ENCODE measurements at places on chromosomes 16 and 17. TPM values are rescaled to one million over a fixed set of nuclear protein-coding genes. Genes with fewer than 3 reads are reported as not detected.

KRTAP2-3 gene
- not detected for polyA plus RNA-seq

TNFRSF17 gene
- not detected for polyA plus RNA-seq

DNA sequence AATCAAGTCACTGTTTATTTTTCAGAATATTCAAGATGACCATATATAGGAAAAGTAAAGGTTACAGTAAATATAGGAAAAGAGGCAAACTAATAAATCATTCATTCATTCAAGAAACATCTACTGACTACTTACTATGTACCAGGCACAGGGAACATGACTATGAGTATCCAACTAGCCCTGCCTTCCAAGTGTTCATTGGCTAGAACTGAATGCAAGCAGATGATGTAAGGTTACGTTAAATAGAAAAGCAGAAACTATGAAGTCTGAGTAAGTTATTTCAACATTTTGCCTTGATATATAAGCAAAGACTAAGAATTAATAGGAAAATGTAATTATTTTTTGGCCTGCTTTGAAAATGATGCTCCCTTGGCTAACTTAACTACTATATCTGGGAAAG, 36.7 kb downstream of the SPAG9 start:
- DNase-seq, result no peak

GRCh38 chr17:78993241-78993956, 13.7 kb upstream of the LGALS3BP start:
- DNase-seq, result no peak

PTGES3L gene
- polyA plus RNA-seq, result 58.0 TPM

- no peak for DNase-seq
Measured at GRCh38 chr17:70116919-70117318, 41.9 kb downstream of the KCNJ16 start.

GRCh38 chr17:37294888-37295287, 80.9 kb upstream of the C17orf78 start:
- no peak for DNase-seq

- DNase-seq, result no peak
Measured at GRCh38 chr16:57961538-57961937, 9.4 kb downstream of the CNGB1 start.

DNA sequence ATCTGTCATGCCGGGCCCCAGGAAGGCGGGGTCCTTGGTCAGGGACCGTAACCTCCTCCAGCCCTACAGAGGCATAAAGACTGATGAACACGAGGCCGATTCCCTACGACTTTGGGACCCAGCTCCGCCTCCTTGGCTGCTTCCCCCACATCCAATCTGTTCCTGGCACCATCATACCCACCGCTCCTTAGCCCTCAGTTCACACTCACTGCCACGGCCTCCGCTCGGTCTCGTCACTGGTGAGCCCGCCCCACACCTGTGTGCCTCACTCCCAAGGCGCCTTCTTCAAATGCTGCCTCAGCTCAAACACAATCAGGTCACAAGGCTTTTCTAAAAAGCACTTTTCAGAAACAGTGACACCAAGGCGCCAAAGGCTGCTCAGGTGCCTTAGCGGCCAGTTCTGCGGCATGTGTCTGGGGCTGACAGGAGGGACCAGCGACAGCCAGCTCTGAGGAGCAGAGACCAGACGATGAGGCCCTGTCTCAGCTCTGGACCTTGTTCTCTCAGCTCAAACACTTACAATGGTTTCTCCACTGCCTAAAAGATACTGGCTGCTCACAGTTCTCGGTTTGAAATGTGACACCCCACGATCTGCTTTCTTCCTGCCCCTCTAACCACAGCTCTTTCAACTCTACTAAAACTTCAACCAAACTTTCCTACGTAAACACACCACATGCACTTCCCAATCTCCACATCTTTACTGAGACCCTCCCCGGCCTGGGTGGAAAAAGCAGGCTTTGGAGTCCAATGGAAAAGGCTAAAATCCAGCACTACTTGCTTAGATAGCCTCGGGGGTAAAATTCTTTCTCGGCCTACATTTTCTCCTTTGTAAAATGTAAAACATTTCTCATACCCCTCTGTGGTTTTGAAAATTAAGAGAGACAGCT, 33.2 kb downstream of the CYB5D2 start:
- no peak for DNase-seq

Measured in heart left ventricle (tissue), 16 donors.